ENCODE measurements at places on chromosomes 4 and X.

DNA sequence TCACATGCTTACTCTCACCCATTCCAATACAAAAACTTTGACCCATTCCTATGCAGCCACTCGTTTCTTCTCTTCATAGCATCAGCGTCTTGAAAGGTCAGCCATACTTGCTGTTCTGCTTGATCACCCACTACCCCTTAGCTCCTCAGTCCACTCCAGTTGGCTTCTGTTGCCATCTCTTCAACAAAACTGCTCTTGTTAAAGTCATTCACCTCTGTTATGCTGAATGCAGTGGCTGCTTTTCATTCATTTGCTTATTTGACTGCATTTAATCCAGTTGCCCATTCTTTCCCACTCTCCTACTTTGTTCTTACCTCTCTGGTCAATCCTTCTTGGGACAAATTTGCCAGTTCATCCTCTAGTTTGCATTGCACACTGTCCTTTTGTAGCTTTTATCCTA, 24.9 kb downstream of the CEP135 start:
- DNase-seq: no peak

- DNase-seq: no peak
Observed at GRCh38 chr4:146023334-146023967, 84.8 kb upstream of the ZNF827 start.

GRCh38 chr4:45484740-45485139, 639.1 kb downstream of the GABRG1 start:
- no peak for DNase-seq

DNA sequence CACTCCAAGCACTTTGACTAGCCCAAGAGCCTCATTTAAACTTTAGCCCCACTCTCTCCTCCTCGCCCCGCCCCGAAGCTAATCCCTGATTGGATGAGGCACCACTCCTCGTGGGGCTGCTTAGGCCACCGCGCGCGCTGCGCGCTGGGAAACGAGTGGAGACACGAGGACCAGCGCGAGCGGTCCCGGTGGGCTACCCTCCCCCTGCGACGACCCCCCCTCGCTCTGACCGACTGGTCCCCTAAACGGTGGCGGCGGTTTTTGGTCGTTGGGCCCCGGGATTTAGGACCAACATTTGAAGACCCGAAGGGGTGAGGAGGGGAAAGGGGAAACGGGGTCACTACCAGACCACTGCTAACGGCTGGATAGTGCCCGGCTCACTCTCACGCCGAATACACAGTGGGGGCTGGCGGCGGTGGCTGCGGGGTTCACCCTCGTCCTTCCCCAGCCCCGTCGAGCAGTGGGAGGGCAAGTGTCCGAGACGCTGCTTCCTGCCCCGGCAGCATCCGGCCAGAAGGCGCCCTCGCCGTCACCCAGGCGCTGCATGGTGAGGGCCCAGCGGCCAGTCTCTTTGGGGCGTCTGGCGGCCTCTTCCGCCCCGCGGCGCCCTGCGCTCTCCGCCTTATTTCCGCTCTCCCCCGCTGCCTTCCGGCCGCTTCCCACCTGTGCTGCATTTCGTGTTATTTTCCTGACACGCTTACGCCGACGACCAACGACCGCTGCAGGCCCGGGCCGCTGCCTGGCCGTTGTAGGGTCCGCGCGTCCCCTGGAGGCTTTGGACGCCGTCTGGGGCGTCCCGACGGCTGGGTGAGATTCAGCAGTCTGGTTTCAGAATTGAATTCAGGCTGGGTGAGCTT, at the start of gene RBM46:
Gene RBM46 (plus strand): TSS at position 147 of the 857 bp plus-strand sequence. CDS start 15,481 bp downstream, outside the sequence.
- no peak for DNase-seq

DNA sequence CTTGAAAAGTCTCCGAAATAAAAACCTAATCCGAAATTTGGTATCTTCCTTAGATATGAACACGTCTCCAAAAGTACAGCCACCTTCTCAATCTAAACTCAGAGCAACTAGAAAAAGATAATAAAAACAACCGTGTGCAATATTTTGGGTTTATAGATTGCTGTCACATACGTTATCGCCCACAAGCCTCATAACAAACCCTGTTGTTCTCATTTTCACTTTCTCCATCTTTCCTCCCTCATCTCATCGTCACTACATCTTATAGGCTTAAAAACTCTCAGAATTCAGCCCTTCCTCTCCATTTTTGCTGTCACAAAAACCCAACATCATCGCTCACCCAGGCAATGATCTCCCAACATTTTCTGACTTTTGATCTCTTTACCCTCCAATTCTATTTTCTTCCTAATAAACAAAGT, 448 bp upstream of the SCFD2 start:
- no peak for DNase-seq

Measured in activated naive CD8-positive, alpha-beta T cell treated with anti-CD3 and anti-CD28 coated beads, Interleukin-2, amount 50 U/mL, for 16 hours (primary cell).